Fibroblast of skin of right biceps (primary cell): ENCODE measurements at places on chromosomes 12 and 14.

DNA sequence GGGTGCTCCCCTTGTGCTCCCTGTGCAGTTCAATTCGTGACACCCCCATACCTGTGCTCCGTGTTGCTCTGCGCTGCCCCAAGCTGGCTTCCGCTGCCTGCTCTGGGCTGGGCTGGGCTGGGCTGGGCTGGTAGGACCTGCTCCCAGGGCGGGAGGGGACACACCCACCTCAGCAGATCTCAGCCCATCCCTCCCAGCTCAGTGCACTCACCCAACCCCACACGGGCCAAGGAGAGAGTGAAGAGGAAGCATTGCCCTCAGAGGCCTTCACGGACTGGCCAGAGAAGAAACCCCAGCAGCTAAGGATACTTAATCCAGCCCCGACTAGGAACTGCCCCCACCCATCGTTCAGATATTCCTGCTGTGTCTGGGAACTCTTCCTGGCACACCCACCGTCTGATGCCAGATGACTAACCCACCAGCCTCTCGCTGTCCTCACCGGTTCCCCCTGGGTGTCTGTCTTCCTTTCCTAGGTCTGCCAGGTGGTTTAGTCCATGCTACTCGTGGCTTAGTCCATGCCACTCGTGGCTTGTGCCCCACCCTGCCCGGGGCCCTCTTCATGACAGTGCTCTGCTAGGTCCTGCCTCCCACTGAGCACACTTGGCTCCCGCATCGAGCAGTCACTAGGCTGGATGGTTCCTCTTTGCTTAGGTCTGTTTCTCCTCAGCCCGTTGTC, at the start of gene LPAR5:
Gene LPAR5, minus strand, starts transcription at position 104 of the 676 bp plus-strand sequence. CDS start 14,711 bp downstream, outside the sequence.
- peak; percentile 59 for DNase-seq

GRCh38 chr12:123269395-123269892, 2.2 kb downstream of the CDK2AP1 start:
- peak; percentile 88 for DNase-seq

DNA sequence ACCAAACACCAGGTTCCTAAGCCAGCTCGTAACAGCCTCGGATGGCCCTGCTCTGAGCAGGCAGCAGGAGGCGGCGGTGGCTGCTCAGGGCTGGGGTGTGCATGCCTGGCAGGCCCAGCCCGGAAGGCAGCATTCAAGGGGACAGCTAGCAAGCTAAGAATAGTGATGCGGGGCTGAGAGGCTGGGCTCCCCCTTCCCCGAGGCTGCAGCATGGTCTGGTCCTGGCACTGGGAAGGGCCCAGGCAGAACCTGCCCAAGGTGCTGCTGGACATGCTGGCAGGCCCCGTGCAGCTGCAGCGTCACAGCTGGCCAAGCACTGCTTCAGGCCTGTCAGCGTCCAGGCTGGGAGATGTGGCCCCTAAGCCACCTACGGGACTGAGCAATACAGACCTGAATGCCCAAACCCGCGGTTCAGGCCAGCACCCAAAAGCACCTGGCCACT, 26.4 kb upstream of the NUDT14 start:
- DNase-seq = no peak

DNA sequence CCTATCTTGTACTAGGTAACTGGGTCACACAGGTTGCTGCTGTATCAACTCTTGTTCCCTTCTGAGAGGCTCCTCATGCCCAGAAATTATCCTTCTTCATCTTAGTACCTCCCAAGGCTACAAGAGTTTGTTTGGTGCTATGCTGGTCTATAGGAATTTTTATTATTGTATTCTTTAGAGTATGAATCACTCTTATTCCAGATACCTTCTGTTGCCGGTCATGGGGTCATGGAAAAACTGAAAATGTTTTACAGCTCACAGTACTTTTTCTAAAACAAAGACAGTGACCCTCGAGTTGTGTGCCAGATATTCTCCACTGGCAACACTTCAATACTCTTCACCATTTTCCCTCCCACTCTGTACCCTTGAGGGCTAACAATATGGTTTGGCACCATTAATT, 1598.0 kb upstream of the TMEM132C start:
- peak; percentile 72 for DNase-seq

GRCh38 chr14:101103321-101103901, 199.9 kb upstream of the RTL1 start:
- DNase-seq = no peak
